ENCODE measurements at places on chromosomes 5 and 9. TPM values are rescaled to one million over a fixed set of nuclear protein-coding genes. Genes with fewer than 3 reads are reported as not detected.

- DNase-seq, result no peak
These were observed 1.5 kb upstream of the PBX3 start for GRCh38 chr9:125745682-125746016.

Gene RGS7BP
- total RNA-seq, result 4.6 TPM

Gene CER1
- total RNA-seq, result 0.37 TPM

Gene ELAVL2
- total RNA-seq, result 0.84 TPM

Gene ADAMTS19
- 0.19 TPM for total RNA-seq

Gene C9orf50
- total RNA-seq, result not detected

DNA sequence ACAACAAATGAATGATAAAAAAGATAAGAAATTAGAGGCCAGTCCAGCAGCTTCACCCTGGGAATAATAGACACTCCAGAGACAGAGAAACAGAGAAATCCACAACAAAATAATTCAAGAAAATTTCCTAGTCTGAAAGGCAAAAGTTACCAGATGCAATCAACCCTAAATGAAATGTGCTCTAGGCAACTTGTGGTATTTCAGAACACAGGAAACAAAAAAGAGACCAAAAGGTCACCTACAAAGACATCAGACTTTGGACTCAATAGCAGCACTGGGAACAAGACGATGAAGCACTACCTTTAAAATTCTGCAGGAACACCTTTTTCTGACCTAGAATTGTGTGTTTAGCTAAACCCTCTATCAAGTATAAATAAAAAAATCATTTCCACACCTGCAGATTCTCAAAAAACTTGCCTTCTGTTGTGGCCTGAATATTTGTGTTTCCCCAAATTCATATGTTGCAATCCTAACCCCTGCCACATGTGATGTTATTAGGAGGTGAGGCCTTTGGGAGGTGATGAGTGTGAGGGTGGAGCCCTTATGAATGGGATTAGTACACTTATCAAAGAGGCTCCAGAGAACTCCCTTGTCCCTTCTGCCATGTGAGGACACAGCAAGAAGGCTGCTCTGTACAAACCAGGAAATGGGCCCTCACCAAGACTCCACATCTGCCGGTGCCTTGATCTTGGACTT lies 5.9 kb upstream of the MAPK9 start:
- no peak for DNase-seq

DNA sequence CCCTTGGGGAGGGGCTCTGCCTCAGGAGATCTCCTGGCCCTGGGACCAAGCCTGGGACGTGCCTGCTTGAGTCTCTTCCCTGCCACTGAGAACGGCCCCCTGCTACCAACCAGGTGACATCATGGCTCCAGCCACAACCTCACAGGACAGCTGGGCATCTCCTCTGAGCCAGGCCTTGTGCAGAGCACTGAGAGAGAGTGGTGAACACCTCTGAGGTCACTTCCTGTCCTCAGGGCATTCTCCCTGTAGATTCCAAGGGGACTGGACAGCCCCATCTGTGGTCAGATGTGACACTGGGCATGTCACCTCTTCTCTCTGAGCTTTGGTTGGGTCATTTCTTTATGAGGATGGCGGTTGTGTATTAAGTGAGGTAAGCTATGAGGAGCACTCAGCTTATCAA lies 172.0 kb downstream of the MELK start:
- DNase-seq, result no peak

DNA sequence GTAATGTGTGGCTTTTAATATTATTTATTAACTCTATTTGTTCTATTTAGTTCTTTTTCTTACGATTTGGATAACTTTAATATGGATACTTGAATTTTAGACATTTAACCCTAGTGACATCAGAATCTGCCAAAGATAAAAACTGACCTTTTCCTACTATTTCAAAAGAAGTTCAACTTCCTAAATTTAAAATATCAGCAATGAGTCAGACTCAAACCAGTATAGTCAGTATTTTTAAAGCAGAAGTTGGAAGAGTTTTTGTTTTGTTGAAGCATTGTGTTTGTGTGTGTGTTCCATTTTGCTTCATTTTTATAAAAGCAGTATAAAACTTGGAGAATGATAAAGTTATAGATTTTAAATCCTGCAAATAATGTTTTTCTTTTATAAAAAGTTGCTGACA lies 251.8 kb upstream of the RASA1 start:
- DNase-seq, result no peak

DNA sequence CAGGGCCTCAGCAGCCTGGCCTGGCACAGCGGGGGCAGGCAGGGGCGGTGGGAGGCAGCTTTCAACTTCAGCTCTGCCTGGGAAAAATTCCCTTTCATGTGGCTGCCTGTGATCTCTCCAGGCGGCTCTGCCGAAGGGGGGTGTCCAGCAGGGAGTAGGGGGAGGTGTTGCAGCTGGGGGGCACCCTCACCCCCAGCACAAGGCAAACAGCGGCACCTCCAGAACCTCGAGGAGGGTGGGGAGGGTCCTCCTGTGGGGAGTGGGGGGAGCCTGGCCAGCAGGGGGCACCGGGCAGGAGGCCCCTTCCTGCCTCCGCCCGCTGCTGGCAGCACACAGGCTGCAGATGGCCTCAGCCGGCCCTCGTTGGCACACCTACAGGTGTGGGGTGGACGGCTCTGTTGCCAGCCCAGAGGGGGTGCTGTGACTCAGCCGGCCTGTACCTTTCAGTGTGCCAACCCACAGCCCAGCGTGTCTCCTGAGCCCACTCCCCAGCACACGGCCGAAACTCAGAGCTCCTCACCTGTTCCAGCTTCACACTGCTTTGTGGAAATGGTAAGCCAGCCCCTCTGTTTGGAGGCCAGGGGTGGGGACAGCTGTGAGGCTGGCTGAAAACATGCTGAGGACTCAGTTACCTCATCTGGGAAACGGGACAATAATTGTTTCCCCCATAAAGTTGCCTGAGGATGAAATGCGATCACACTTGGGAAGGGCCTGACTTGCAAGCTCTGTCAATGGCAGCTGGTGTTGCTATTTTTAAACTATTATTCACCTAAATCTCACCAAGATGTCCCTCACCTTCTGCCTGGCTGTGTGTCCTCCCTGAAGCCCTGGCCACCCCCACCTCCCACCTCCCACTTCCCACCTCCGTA lies 37.0 kb downstream of the CXXC5 start:
- no peak for DNase-seq

GRCh38 chr5:106292654-106293053 lies 1378.1 kb downstream of the EFNA5 start:
- DNase-seq, result no peak

GRCh38 chr5:55582256-55582655 lies 47.5 kb upstream of the PLPP1 start:
- no peak for DNase-seq

DNA sequence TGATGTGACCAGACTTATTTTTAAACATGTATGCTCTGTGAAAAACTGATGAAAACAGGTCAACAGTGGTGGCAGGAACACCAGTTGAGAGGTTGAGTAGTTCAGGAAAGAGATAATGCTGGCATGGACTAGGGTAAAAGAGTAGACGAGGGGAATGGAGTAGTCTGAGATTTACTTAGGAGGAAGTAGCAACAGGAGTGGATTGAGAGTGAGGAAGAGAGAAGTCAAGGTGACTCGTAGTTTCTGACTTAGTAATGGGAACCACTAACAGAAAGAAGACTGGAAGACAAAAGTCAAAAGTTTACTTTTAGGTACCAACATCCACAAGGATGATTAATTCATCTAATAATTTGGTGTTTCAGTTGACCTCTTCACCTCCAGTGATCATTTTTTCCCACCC lies 3.6 kb downstream of the SRA1 start:
- no peak for DNase-seq

Gene F2RL1
- total RNA-seq, result 3.0 TPM

- no peak for DNase-seq
These were observed 97.8 kb downstream of the ADAMTS12 start for GRCh38 chr5:33793836-33794549.

Gene PDLIM4
- 19.6 TPM for total RNA-seq

- DNase-seq, result no peak
These were observed 29.4 kb downstream of the ZCCHC7 start for GRCh38 chr9:37149666-37150308.

DNA sequence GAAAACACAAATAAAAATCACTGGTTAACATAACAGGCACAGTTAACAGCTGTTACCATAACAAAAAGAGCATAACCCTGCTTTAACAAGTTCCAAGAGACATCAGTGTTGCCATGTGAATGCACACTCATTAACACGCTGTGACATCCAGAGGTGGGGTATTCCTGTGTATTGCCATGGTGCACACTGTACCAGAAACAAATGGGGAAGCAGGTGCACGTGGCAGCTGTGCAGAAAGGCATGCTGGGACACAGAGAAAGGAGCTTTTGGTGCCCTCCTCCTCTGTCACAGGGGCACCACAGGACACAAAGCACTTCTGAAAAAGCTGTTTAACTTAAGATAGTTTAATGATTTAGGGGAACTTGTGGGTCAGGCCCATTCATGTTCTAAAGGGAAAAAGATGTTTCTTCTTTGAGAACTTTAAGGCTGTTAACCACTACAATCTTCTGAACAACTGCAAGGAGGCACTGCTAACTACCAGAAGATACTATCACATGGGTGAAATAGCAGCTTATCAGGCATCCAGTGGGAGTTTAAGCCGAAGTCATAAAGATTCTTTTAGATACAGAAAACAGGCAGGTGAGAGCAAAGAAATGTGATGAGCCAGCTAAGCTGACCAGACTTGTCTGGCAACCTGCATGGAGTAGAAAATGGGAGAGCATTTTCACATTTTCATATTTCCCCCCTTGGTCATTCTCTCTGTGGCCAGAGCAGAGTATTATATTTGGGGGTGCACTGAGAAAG lies 56.4 kb upstream of the GOLPH3 start:
- no peak for DNase-seq

Gene BARHL1
- not detected for total RNA-seq

GRCh38 chr5:122697191-122697590 lies 77.7 kb upstream of the SNX2 start:
- no peak for DNase-seq

Gene NKD2
- total RNA-seq, result 1.1 TPM

GRCh38 chr9:89815061-89815902 lies 210.5 kb downstream of the GADD45G start:
- no peak for DNase-seq

GRCh38 chr5:107601076-107601475 lies 69.7 kb downstream of the EFNA5 start:
- no peak for DNase-seq

Gene INSL6
- not detected for total RNA-seq

DNA sequence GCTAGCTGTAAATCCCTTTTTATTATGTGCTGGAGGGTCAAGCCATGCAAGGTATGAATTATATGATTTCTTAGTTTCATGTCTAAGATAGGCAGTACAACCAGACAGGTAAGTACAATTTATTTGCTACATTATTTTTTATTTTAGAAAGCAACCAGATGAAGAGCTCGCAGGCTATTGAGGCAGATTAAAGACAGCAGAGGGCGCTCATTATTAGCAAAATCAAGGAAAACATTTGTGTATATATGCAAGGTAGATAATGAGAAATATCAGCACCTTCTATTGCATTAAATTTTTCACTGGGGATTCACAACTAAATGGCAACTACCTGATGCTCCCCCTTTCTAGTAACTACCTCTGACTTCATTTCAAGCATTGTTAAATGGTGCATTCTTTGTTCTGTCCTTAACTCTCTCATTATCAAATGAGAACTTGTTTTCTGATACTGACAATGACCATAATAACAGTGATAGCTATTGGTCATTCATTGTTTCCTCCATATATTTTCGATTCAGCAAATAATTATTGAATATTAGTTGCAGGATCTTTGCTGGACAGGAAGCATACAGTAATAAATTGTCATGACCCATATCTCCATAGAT lies 8.6 kb downstream of the SCGB3A2 start:
- DNase-seq, result no peak

Gene ZNF79
- 5.0 TPM for total RNA-seq

- DNase-seq, result no peak
These were observed 27.5 kb upstream of the BOD1 start for GRCh38 chr5:173643964-173644363.

- DNase-seq, result no peak
These were observed 48.0 kb downstream of the GABRB2 start for GRCh38 chr5:161498531-161498930.

Gene CDH18
- total RNA-seq, result not detected

DNA sequence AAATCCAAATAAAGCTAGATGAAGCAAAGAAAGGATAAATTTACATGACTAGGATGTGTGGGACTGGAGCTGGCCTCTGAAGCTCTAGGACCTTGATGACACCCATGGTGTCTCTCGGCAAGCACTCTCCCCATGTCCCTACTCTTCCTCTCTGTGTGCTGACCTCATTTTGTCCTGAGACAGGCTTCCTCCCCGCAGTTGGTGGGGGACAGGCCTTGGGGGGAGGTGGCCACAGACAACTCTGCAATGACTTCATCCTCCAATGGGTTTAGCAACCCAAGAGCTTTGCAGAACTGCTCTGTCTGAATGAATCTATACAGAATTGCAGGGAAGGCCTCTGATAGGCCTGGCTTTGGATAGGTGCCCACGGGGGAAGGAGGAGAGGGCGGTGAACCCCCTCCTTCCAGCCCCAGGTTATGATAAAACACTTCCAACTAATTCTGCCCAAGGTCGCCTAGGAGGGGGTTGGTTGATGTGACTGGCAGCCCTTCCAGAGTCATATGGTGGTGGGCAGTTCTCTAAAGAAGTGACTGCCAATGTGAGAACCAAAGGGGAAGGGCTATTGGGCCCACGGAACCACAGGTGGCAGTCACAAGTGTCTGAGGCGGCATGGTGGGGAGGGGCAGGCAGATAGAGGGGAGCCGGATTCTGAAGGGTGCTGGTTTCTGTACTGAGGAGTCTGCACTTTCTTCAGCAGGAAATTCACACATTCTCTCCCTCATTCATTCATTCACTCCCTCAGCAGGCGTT lies 6.0 kb downstream of the SLC6A7 start:
- no peak for DNase-seq

DNA sequence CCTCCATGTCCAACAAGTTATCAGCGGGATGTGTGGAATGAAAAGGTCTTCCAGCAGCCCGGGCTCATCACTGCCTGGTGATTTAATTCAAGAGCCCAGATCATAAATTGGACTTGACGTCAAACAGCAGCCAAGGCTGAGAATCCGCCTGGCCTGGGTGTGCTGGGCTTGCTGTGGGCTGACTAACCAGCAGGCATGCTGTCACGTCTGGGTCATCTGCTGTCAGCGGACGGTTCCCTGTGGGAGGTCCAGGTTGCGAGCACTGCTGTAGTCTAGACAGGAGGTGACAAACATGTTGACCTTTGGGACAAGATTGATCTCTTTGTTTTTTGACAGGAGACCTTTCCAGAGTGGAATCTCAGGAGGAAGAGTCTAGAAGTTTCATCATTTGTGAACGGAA lies 289.7 kb downstream of the OSTF1 start:
- DNase-seq, result peak; percentile 23

DNA sequence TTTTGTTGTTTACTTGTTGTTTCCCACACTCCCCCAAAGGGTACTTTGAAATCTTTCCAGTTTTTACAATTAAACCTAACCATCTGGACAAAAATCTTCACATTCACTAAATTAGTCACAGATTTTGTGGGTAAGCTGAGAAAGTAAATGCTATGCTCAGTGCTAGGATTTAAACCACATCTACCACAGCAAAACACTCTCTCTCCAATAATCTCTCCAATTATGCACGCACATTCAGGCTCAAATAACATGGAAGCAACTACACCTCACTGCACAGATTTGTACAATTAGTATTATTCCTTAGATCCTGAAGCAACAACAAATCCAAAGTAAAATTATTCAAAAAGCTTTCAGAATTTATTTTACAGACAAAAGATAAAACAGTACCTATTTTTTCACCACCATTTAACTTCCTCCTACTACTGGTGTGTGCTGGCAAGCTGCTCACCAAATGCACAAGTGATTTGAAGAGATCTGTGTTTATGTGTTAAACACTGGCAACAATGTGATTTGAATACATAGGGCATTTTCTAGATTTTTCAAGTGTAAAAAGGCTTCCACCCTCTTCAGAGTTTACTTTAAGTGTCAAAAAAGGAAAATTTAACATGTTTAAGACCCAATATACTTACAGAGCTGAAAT lies 16.6 kb downstream of the ZNF608 start:
- no peak for DNase-seq

Gene IL5
- not detected for total RNA-seq
